ENCODE measurements at places on chromosomes 4 and X.
A peak's percentile ranks its signal among the peaks of the same experiment; 100 is the strongest.

DNA sequence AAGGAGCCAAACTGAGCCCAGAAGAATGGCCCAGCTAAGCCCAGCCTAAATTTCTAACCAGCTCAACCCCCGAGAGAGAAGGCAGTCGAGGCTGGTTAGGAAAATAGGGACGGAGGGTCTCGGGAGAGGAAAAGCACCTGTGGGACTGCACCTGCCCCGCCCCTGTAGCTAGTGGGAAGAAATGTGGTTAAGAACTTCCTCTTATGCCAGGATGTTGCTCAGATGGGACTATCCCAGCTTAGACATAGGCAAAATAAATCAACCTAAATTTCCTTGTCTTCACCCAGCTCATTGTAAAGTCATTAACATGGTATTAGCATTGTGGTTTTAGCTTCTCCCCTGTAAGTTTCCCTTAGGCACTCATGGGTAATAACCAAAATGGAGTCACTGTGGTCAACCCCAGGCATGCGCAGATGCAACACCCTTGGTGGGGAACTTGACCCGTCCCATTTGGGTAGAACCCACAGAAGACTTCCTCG is 86.8 kb downstream of the ZNF718 start:
- DNase-seq: no peak

- no peak for DNase-seq
Observed at GRCh38 chrX:154648931-154649330, 4.4 kb downstream of the CTAG2 start.

GRCh38 chr4:7664106-7664505 is 229.4 kb upstream of the PSAPL1 start:
- DNase-seq: no peak

DNA sequence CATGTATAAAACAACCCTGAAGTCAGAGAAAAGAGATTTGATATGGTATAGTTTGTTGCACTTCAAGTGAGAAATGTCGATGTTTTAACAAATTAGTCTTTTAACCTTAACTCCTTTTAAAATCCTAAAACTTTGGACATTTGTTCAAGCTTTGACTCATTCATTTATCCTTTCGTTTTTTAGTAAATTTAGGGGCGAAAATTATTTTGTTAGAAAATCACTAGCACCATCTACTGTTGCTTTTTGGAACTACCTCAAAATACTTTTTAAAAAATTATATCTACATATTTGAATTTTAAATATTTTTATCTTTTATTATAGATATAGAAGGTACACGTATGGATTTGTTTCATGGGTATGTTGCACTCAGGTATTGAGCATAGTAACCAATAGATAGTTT is 165.1 kb upstream of the POF1B start:
- no peak for DNase-seq

- no peak for DNase-seq
Observed at GRCh38 chr4:96916711-96917110, 1076.8 kb downstream of the PDHA2 start.

- DNase-seq: no peak
Observed at GRCh38 chr4:156414406-156414805, 460.7 kb upstream of the CTSO start.

DNA sequence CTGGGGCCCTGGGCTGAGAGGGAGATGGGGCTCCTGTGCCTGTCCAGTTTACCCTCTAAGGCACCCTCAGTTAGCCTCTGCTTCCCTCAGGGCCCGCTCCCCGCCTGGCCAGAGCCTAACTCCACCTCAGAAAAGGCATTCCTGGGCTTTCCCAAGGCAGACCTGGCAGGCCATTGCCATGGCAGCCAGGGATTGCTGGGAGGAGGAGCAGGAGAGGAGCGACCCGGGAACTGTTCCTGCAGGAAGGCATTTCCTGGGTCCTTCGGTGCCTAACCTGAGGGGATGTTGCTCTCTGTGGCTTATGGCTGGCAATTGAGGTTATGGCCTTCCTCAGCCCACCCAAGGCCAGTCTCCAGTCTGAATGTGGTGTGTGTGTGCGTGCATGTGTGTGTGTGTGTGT is 131.3 kb downstream of the PJA1 start:
- no peak for DNase-seq

- no peak for DNase-seq
Observed at GRCh38 chrX:39960219-39960618, 137.5 kb downstream of the BCOR start.

DNA sequence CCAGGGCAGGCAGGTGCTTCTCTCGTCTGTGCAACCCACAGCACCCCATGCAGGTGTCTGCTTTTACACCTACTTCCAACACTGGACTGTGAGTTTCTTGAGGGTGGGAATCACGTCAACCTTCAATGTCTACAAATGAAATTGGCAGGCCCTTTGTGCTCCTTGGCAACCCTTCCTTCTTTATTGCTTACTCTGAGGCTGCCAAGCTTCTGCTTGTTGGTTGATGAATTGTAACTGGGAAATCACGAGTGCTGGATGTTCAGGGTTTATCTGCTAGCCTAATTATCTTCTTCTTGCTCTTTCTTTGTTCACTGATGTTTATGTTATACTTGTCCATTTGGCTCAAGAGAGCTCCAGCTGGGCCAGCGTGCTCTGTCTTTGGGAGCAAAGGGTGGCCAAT is 2.5 kb upstream of the DGAT2L6 start:
- no peak for DNase-seq

DNA sequence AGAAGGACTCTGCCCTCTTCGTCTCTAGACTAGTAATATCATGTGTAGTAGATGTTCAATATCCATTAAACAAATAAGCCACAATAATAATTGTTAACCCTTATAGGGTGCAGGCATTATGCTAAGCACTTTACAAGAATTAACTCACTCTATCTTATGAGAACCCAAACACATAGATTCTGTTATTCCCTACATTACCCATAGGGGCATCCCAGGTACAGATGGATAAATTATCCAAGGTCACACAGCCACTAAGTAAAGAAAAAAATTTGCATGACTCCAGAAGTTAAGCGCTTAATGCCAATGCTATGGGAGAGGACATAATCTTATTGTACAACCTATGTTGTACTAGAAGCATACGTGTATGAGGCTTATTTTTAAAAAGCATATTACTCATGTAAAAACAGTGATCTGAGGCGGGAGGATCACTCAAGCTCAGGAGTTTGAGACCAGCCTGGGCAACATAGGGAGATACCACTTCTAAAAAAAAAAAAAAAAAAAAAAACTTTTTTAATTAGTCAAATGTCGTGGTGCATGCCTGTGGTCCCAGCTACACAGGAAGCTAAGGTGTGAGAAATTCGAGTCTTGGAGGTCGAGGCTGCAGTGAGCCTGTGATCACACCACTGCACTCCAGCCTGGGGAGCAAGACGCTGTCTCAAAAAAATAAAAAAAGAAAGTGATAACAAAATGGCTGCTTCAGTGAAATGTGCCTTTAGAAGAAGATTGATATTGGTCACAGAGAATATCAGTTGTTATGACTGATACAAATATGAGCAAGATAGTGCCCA is 13.6 kb downstream of the LDB2 start:
- no peak for DNase-seq

DNA sequence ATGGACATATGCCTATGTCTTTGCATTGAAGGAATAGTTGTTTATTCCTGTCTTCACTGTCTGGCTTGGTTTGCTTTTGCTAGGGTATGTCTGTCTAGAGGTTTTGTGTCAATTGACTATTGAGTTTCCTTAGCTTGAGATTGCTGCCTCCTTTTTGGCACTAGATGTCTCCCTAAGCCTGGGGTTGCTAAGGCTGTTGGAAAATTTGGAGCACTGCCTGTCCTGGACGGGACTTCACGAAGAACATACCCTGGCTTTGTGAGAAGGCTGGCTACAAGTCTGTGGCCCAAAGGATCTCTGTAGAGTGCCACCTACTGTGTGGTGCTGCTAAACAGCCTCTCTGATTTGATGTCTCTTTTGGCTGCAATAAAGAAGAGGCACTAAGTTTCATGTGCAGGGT is 183.8 kb upstream of the NUDT10 start:
- DNase-seq: no peak

DNA sequence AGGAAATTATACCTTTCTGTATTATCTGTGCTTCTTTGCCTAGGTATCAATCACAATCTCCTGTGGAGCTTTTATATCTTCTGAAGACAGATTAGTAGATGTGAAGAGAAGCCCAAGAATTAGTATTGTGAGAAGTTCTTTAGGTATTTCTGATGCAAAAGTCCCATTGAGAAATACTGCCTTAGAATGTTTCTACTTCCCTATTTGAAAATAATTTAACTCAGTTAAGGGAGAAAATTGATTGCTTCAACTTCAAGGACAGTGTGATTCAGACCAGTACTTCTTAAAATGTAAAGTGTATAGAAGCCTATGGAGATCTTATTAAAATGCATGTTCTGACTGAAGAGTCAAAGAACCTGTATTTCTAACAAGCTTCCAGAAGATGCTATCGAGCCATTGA is 9.0 kb downstream of the EIF1AX start:
- no peak for DNase-seq

GRCh38 chr4:119286377-119287002 is 35.4 kb downstream of the FABP2 start:
- no peak for DNase-seq

GRCh38 chr4:87073199-87074120 is 138.6 kb downstream of the AFF1 start:
- DNase-seq: no peak

DNA sequence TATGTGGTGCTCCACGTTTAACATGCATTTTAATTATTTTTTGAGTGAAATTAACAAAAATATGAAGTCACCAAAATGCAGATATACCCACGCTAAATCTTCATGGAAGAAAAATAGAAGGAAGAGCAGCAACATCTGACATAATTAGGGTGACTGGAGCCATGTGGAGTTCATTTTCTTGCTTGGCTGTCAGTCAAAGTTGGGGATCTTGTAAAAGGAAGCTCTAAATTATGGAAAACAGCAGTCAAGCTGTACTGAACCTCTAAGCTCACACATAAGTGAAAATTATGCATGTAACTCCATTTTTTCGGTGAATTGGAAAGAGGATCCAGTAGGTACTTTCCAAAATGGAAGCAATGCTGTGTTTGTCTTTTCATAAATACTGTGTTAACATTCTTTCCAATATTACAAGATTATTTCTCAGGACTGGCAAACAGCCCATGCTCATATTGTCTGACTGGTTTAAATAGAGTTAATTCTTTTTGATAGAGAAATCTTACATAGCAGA is 9.7 kb upstream of the PDGFC start:
- DNase-seq: no peak

GRCh38 chr4:38387348-38387747 is 276.7 kb upstream of the KLF3 start:
- DNase-seq: no peak

GRCh38 chr4:76589402-76589801 is 154.4 kb downstream of the SHROOM3 start:
- no peak for DNase-seq

GRCh38 chr4:57719456-57719855 is 609.3 kb upstream of the IGFBP7 start:
- no peak for DNase-seq

- DNase-seq: no peak
Observed at GRCh38 chr4:169620880-169621248, 486 bp downstream of the CLCN3 start.

DNA sequence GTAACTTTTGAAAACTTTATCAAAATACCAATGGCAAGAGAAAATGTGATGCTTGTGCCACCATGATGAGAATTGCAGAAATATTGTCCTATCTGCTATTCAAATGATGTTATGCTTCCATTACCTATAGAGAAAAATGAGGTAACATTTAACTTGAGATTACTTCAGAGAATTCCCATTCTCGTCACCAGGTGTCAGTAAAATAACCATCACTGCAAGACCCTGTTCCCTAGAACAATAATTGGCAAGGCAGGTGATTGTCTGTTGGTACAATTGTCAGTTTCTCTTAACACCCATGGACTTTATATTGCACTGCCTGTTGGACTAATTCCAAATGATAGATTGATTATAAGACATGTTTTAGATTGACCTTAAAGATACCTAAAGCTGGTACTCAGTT is 179.9 kb downstream of the GABRG1 start:
- no peak for DNase-seq

- DNase-seq: no peak
Observed at GRCh38 chr4:80143307-80143679, 54.0 kb upstream of the PRDM8 start.

DNA sequence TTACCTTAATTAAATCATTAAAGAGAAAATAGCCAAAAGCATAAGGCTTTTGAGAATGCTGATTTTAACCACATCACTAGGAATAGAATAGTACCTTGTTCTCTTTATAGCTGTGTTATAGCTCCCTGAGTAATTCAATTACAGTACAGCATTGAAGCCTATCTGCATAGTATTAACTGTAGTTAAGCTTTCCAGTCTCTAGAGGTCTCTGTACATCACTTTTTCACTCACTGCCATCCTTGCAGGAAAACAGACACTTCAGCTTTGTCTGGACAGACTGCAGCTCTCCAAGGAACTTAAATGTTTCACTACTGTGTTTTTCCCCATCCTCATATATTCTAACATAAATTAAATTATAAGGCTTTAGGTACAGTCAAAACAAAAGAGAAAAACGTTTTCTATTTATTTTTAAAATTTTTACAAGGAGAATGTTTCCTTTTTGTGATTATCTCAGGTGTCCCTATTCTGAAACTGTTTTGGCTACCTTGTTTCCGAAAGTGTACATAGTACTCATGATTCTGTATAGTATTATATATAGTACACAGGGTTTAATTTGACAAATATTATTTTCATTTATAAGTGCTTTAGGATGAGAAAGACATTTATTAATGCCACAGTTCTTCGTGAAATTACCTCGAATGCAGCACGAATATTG is 407.9 kb downstream of the PCDH18 start:
- no peak for DNase-seq

DNA sequence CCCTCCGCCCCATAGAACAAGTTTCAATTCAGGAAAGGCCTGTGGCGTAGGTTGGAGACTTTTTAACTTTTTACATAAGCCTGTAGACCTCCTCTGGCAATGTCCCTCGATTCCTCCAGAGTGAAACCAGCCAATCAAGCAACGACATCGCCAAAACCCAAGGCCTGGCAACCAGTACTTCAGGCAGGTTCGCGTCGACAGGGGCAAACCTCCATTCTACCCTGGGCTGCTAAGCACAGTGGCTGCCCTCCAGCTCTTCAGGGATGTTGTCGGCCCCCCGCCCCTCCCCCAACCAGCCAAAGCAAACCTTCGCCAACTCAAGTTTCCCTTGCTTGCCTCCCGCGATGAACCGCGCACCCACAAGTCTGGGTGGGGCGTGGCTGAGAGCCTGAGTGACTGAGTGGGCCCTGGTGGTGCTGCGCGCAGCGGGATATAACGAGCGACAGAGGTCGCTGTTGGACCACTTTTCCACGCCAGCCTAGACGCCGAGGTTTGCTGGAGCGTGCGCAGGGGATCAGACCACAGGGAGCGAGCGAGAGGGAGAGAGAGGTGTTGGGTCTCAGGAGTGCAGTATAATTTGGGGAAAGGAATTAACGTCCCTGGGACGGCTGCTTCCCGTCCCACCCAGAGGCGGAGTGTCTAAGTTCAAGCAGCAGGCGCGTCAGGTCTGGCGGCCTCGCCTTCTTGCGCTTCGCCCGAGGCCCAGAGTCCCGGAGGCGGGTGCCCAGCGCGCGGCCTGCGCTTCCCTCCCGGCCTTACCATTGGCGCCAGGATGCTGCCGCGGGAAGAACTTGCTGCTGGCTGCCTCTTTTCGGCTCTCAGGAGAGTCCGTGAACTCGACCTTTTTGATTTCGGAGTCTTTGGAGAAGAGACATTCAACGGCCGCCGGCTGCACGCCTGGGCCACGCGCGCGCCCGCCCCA is 9.0 kb upstream of the PITX2 start:
- peak; percentile 74 for DNase-seq

GRCh38 chr4:14920759-14921320 is 81.4 kb upstream of the CPEB2 start:
- DNase-seq: no peak

All from left renal cortex interstitium (tissue), 4 donors.